ENCODE measurements at places on chromosomes 3 and 15.

- DNase-seq = no peak
Measured at GRCh38 chr3:101632586-101632985, 44.3 kb downstream of the ZBTB11 start.

DNA sequence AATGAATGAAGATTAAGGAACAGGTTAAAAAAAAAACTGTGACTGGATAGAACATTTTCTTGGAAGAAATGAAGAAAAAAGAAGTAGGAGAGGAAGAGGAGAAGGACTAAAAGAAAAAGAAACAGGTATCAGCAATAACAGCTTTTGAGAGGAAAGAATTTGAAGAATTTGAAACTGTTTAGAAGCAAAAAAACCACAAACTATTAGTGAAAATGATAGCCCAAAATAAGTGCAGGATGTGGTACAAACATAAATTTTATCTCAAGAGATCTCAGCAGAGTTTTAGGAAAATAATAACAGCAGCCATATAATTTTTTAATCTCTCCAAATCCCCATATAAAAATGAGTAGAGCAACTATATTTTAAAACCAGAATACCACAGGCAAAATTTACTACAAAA is 8.8 kb upstream of the A4GNT start:
- DNase-seq = no peak

- DNase-seq = no peak
Measured at GRCh38 chr3:80079886-80080285, 312.1 kb upstream of the ROBO1 start.

- no peak for DNase-seq
Measured at GRCh38 chr3:24498796-24499195, 4.1 kb upstream of the THRB start.

- DNase-seq = peak; percentile 80
Measured at GRCh38 chr3:129461022-129461421, 21.0 kb downstream of the IFT122 start.

DNA sequence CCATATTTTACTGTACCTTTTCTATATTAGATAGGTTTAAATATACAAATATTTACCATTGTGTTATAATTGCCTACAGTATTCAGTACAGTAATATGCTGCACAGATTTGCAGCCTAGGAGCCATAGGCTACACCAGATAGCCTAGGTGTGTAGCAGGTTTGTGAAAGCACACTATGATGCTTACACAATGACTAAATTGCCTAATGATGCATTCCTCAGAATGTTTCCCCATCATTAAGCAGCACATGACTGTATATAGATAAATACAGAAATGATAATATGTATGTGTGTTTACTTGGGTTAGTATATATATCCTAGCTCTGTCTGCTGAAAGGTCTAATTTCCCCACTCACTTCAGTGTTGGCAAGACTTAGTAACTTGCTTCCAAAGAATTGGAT is 65.8 kb downstream of the MYL3 start:
- peak; percentile 48 for DNase-seq

DNA sequence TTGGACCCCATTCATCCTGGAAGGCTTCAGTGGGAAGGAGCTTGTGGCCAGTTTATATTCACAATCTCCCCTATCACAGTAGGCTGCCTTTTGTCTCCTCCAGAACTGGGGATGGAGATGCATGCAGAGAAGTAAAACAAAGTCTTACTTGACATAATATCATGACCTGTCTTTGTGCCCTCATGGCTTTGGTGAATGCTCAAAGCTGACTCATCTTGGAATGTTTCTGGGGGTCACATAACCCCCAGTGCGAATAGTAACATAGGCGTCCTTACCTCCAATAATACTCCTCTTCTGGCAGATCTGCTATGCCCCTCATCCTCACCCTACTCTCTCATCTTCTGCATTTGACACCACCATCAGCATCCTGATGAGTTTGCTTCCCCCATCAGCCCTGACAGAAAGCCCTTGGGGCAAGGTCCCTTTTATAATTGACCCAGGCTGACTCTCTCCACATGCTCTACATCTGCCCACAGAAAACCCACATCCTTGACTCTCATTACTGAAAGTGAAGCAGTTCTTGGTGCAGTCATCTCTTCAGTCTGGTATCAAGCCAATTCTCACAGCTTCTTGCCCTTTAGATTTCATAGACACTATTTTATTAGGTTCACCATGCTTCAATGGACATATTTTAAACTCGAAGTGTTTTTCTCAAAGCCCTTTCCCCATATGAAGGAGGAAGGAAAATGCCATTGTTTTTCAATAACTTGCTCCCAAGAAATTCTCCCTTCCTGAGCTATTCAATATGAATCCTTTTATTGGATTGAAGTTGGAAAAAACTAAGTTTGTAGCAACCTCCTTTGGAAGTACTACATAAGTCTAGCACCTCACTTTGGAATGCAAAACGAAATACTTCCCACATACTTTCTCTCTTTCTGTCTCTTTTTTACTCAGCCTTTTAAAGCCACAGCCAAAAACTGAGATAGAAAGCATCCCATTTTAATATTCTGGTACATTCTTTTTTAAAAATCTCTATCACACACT is 36.6 kb downstream of the OSTN start:
- no peak for DNase-seq

GRCh38 chr15:92902737-92903593 is 2.8 kb downstream of the CHD2 start:
- no peak for DNase-seq

GRCh38 chr3:186362988-186363387 is 954 bp upstream of the DGKG start:
- no peak for DNase-seq
